ENCODE measurements at places on chromosomes 1 and 21.

DNA sequence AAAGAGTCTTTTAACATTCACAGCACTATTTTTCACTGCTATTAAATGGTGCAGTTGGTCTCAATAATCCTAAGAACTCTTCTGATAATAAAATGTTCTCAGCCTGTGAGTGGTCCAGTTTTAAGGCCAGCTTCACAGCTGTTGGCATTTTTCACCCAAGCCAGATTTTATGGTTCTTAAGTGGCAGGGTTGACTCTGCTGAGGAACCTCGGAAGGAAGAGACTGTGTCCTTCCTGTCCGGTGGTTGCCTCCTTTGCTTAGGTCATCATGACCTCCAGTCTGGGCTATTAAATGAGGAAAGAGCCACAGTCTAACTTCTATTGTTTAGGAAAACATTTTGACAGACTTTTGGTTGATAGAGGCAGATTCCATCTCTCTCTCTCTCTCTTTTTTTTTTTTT, 112.5 kb upstream of the SERBP1 start:
- no peak for DNase-seq

GRCh38 chr1:228277491-228278431, 69.9 kb downstream of the OBSCN start:
- DNase-seq = no peak

- no peak for DNase-seq
Measured at GRCh38 chr1:109280862-109281261, 2.1 kb downstream of the PSRC1 start.

DNA sequence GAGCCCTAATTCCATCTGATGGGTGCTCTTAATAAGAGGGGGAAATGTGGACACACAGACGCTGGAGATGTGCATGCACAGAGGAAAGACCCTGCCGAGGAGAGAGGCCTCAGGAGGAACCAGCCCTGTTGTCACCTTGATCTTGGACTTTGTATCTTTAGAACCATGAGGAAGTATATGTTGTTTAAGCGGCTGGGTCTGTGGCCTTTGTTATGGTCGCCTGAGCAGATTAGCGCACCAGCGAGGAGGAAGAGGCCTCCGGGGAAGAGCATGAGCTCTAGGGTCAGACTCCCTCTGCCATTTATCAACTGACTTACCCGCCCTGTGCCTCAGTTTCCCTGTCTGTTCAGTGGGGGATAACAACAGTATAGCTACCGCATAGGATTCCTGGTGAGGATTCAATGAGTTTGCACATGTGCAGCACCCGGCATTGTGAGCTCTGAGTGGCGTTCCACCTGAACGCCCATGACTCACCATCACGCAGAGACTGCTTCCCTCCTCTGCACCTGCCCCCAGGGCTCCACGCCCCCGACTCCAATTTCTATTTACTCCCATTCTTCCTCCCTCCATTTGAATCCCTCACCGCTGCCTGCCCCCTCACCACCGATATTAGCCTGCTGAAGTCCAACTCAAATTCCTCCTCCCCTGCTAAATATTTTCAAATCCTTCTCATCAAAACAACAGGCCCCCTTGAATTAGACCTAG, 67.2 kb downstream of the ATP5PO start:
- DNase-seq = no peak

DNA sequence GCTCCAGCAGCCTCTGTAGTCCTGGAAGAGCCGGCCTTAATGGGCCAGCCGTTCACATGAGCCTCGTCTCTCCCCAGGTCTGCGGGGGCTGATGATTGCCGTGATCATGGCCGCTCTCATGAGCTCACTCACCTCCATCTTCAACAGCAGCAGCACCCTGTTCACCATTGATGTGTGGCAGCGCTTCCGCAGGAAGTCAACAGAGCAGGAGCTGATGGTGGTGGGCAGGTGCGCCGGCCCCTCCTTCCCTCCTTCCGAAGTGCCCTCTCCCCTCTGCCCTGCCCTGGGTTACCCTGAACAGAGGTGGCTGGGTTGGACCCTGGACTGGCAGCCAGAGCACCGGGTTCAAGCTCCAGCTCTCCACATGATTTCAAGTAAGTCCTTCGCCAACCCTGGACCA, 13.1 kb downstream of the SLC5A9 start:
- no peak for DNase-seq

DNA sequence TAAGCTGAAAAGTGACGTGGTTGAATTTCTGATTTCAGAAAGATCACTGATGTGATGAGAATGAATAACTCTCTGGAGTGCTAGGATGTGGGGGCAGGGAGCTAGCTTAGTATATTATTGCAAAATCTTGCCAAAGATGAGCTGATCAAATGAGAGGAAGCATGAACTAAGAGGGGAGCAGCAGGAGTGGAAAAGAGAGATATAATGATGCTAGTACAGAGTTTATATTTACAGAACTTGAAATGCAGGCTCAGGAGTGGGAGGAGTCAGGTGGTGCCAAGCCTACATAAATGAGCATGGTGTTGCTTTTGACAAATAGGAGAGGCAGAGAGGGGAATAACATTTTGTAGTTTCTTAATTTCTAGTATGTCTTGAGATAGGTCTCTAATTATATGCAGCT, 38.1 kb upstream of the NBL1 start:
- DNase-seq = no peak

- DNase-seq = no peak
Measured at GRCh38 chr1:89125240-89125912, 538 bp downstream of the GBP2 start.

- no peak for DNase-seq
Measured at GRCh38 chr1:9078752-9079500, 9.5 kb upstream of the SLC2A5 start.
